NCI-H226 (cell line): ENCODE measurements at places on chromosomes 6 and 20.
A peak's percentile ranks its signal among the peaks of the same experiment; 100 is the strongest.

DNA sequence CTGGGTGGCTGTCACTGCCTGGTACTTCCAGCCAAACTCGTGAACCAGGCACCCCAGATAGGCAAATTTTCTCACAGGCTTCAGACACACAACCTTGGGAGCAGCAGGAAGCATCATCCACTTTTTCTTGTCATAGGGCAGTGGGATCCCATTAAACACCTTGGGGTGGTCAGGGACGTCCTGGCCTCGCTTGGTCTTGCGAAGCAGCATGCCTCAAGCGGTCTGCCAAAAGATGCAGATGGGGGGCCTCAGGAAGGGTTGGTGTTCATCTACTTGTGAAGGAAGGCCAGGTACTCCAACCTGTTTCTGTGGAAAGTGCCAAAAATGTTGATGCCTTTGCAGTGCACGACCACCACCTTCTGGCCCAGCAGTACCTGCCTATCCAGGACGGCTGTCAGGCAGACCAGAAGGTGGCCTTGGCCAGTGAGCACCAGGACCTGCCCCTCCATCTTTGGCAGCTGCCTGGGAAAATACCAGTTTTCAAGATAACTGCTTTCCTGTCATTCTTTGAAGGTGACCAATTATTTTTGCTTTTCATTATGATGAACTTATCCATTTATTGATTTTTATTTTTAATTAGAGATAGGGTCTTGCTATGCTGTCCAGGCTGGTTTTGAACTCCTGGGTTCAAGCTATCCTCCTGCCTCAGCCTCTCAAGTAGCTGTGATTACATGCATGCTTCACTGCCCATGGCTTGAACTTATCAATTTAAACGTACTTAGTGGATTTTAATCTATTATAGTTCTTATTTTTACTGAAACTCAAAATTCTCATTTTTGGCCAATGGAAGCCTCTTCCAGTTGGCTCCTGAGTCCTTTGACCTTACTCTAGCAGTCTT lies 80.1 kb downstream of the MAN1A1 start:
- no peak for DNase-seq

- DNase-seq, result peak; percentile 8
These were observed 20.3 kb downstream of the CST4 start for GRCh38 chr20:23668477-23668951.

GRCh38 chr20:18430172-18430826 lies 36.5 kb downstream of the DZANK1 start:
- DNase-seq, result no peak

DNA sequence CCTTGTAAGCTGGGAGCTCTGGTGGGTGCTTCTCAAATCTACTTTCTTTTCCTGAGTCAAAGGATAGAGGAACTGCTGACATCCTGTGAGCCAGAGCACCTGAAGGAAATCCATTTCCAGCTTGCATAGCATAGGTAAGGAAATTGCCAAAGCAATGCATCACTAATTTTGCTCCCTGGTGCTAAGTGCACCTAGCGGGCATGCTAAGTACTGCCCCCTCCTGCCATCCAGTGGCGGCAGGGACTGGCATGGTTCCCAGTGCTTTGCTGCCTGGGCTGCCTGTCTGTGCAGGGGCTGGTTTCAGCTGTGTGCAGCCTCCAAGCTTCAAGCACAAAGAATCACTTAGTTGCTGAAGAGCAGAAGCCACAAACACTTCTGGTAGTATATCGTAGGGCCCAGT lies 63.9 kb downstream of the FARS2 start:
- no peak for DNase-seq

DNA sequence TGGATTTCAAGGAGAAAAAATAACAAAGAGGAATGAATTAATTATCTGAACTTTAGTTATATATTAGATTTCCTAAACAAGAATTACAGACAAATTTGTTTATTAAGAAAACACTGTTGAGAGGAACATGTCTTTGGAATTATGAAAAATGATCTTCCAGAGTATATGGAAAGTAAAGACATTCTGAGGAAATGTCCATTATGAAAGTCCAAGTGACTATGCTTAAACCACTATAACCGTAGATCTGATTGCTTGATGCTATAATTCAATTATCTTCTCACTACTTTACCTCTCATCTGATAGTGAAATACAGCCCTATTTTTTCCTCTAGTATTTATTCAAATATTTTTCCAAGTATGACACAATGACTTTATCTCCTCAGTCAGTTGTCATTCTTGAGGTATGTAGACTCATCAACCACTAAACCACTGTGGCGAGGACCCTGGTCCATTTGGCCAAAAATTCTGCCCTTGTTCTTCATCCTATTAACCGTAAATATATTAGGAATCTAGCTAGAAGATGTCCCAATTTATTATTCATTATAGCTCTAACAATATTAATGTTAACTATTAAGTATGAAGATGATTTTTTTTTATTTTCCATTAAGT lies 37.3 kb upstream of the AHI1 start:
- peak; percentile 45 for DNase-seq

DNA sequence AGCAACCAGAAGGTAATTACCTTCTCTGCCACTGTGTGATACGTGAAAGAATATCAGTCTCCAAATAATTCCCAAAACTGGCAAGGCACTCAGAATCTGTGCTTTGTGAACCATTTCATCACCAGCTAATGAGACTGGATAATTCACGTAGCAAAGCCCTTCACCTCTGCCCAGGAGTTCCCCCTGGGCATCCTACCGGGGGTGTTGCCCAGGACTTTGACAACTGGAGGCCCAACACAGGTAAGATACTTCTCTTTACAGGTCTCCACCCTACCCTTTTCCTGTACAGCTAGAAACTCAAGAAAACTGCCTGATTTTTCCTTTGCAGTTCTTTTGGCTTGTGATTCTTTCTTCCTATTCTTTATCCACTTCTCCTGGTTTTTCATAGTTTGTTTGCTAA lies 2.7 kb upstream of the CD24 start:
- no peak for DNase-seq

GRCh38 chr6:112348334-112348874 lies 1.3 kb downstream of the RFPL4B start:
- no peak for DNase-seq

- no peak for DNase-seq
These were observed 18.7 kb downstream of the ZNF451 start for GRCh38 chr6:57108691-57109090.

DNA sequence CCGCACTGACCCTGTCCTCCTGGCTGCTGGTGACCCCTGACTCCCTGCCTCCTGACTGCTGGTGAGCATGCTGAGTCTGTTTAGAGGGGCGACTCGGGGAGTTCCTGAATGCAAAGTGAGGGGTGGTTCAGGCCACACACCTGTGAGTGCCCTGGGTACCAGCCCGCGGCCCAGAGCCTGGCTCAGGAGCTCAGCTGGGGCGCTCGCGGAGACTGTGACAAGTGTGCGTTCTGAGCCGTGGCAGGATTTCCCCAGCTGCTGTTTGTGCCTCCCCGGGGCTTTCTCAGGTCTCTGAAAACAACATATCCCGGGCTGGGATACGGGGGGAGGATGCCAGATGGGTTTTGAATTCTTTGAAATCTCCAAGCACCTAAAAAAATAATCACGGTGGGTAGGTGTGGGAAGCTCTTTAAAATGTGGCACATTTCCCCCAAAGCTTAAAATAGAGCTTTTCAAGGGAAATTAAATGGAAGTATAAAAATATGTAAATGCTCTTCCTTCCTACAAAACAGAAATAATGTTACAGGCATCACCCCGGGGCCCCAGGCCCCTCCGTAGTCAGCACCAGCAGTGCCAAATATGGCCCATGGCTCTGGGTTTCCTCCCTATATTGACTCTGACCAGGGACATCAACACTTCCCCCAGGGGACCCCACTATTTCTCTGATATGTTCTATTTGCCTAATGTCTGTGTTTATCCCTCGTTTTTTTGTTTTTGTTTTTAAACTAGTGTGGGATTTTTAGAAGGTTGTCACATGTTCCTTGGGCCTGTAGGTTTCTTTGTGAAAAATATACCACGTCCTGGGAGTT lies 49.9 kb upstream of the TAGAP start:
- no peak for DNase-seq

GRCh38 chr6:116564921-116565872 lies 6.1 kb upstream of the RWDD1 start:
- DNase-seq, result no peak

- DNase-seq, result peak; percentile 31
These were observed 212.2 kb upstream of the FOXA2 start for GRCh38 chr20:22796469-22797077.

GRCh38 chr6:161080263-161080970 lies 88.8 kb downstream of the MAP3K4 start:
- no peak for DNase-seq

- no peak for DNase-seq
These were observed 17.1 kb upstream of the GJA1 start for GRCh38 chr6:121418346-121418745.

- peak; percentile 17 for DNase-seq
These were observed 18.8 kb downstream of the EFCAB8 start for GRCh38 chr20:32877507-32877906.

- no peak for DNase-seq
These were observed 5.8 kb downstream of the ANGPT4 start for GRCh38 chr20:910132-910869.

GRCh38 chr6:47819461-47819860 lies 37.6 kb downstream of the OPN5 start:
- DNase-seq, result no peak

DNA sequence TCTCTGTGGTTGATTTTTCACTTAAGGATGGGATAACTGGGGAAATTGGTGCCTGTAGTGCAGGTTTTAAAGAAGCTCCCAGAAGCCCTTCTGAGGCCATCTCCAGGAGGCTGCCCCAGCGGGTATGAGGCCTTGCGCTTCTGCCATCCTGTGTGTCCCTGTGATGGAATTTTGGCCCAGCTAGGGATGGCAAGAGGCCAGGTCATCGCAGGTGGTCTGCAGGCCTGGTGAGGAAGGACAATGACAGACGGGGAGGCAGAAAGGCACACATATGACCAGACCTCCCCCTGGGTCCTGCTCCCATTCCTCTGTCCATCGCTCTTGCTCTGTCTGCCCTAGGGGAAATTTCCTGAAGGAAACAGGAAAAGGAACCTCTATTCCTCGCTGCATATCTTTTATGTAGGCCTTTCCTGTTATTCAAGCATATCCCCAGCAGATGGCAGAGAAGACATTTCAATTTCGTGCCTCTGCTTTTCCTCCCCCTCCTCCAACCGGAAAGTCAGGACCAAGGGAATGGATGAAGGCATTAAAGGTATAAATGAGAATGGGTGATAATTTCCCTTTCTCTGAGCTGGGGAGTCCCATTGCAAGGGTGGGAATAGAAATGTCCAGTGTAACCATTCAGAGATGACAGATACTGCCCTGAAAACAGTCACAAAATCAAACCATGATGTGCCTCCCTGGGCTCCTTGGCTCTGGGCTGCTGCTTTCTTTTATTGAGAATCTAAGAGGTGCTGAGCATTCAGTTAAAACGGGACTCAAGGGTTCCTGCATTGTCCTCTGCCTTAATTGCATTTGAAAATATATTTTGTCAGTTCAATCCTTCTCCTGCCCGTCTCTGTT lies 17.6 kb upstream of the HLA-F start:
- DNase-seq, result peak; percentile 32

- DNase-seq, result no peak
These were observed 382.5 kb downstream of the TAF4 start for GRCh38 chr20:61682996-61683681.

DNA sequence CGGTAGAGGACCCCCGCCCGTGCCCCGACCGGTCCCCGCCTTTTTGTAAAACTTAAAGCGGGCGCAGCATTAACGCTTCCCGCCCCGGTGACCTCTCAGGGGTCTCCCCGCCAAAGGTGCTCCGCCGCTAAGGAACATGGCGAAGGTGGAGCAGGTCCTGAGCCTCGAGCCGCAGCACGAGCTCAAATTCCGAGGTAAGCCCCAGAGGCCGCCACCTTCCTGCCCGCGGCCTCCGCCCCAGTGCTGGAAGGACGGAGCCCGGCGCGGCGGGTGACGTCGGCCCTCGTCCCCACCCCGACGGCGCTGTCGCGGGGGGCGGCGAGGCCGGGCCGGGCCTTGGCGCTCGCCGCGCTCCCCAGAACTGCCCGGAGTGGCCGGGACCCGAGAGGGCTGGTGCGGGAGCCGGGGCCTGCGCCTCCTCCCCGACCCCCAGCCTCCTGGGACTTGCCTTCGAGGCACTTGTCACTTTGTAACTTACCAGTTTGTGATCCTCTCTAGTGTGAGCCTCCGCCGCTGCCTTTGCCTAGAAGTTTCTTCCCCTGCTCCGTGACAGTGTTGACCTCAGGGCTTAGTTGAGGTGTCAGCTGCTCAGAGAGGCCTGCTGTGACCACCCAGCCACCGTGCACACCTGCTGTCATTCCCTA lies 417 bp downstream of the VAPB start:
- DNase-seq, result peak; percentile 13

DNA sequence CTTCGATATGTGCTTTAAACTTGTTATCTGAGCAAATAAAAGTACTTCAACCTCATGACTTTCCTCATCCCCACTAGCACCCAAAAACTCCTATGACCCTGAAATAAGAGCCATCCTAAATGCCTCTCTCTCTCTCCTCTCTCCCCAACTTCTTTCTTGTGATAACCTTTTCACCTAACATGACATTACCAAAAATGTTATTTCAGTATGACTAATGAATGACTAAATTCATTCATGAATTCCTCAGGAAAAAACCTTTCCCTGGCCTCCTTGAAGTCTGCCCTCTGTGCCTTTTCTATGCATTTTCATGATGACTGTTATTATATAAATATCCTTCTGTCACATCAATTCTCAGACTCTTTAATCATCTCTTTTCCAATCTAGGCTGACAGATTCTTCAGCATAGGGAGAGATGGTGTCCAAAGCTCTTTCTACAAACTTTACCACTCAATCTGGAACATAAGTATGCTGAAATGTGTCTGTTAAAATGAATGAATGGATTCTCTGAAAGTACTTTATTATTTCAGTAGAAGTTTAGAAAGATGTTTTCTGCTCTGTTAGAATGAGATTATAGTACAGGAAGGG lies 114.3 kb upstream of the GGTLC1 start:
- DNase-seq, result no peak

- DNase-seq, result no peak
These were observed 140.9 kb downstream of the GRIK2 start for GRCh38 chr6:101534386-101534785.

DNA sequence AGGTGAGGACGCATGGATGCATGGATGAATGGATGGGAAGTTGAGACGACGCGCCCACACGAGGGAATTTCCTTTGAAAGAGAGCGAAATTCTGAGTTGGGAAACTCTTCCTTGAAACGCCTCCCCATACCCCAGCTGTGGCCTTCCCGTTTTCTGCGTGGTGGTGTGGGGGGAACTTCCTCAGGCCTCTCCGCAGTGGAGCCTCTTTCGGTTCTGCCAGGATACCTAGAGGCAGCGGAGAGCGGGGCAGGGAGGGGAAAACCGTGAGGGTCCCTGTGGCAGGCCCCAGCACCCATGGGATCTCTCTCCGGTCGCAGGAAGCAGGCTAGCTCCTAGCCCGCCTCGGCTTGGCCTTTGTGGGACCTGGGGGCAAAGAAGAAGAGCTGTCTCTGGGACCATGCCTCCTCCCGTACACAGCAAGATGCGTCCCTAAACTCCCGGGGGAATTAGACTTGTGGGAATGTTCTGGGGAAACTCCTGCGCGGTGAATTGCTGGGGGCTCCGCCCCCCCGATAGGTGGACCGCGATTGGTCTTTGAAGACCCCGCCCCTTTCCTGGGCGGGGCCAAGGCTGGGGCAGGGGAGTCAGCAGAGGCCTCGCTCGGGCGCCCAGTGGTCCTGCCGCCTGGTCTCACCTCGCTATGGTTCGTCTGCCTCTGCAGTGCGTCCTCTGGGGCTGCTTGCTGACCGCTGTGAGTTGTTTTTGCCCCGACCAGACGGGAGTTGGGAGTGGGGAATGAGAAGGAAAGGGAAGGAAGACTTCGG lies at the start of gene CD40:
Gene CD40, plus strand, starts transcription at position 611 of the 764 bp plus-strand sequence. Its CDS starts 30 bp downstream, at position 641.
- DNase-seq, result no peak
